Type B pancreatic cell (in vitro differentiated cells): ENCODE measurements at places on chromosomes 3 and 15. TPM values are rescaled to one million over a fixed set of nuclear protein-coding genes. Genes with fewer than 3 reads are reported as not detected.

Gene CYP8B1
- not detected in 2 replicates for total RNA-seq

GRCh38 chr15:41841131-41841530, 2.5 kb downstream of the PLA2G4B start:
- H3K36me3 ChIP-seq: peaks cover 4% of the 10 kb centered on the region
- H3K4me1 ChIP-seq: no peaks in the 10 kb centered on the region
- DNase-seq: no peak
- H3K27me3 ChIP-seq: no peaks in the 10 kb centered on the region
- no peak overlapping the region for H3K4me3 ChIP-seq

DNA sequence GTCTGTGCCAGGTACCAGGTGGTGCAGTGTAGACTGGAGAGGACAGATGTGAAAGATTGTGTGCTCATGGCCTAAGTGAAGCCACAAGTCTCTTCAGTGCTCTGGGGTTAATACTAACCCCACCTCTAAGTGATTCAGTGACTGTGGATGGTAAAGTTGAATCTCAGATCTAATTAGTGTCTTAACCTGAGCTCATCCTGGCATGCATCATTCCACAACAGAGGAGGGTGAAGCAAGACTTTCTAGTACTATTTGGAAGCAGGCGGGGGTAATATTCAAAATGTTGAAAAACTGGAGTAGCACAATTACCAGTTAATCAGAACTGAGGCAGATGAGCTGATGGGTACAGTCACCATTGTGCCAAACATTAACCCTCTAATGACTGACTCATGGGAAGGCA, 2.8 kb upstream of the MESD start:
- H3K27me3 ChIP-seq: no peaks in the 10 kb centered on the region
- no peak overlapping the region for H3K4me3 ChIP-seq
- H3K36me3 ChIP-seq: peaks cover 5% of the 10 kb centered on the region
- DNase-seq: no peak
- H3K4me1 ChIP-seq: peaks cover 11% of the 10 kb centered on the region

DNA sequence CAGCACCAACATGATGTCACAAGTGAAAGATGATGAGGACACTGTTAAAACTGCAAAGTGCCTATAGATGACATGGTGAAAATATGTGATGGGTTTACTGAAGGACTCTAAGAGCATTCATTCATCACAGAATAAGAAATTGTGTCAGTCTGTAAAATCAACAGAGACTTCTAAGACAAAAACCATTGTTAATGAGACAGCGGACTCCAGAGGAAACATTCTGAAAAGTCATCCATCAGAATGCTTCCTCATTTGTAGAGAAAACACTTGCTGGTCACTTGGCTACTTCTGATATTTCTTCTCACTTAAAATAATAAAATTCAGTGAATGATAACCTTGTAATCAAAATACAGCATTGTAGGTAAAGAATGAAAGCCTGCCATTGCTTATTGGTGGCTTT, 7.3 kb downstream of the PLSCR4 start:
- H3K36me3 ChIP-seq: no peaks in the 10 kb centered on the region
- DNase-seq: no peak
- H3K4me1 ChIP-seq: no peaks in the 10 kb centered on the region
